MM.1S (cell line): ENCODE measurements at places on chromosomes 3 and 15.

- no peak overlapping the region for H3K4me3 ChIP-seq
- no peaks in the 10 kb centered on the region for H3K4me1 ChIP-seq
- DNase-seq, result peak; percentile 2
- H3K36me3 ChIP-seq, result no peaks in the 10 kb centered on the region
- no peak overlapping the region for H3K27ac ChIP-seq
These were observed 96.3 kb upstream of the DLG1 start for GRCh38 chr3:197394464-197395321.

DNA sequence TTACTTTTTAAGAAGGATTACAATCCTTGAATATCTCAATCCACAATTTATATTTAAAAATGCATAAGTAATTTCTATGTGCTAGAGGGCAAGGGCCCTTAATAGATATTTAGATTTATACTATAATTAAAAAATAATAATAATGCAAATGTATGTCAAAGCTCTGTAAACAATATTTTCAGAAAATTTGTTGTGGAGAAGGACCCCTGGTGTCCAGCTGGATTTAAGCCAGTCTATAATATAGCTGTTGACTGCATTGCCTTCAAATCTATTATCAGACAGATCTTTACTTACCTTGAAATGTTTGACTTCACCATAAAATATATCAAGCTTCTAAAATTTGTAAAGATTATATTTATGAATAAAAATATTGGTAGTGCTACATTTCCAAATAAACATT, 65.6 kb downstream of the ZBTB20 start:
- no peak overlapping the region for H3K27ac ChIP-seq
- no peaks in the 10 kb centered on the region for H3K27me3 ChIP-seq
- no peak for DNase-seq
- no peaks in the 10 kb centered on the region for H3K36me3 ChIP-seq
- peaks cover 11% of the 10 kb centered on the region for H3K4me1 ChIP-seq
- H3K4me3 ChIP-seq, result no peak overlapping the region

- H3K36me3 ChIP-seq, result no peaks in the 10 kb centered on the region
- H3K27ac ChIP-seq, result peak overlapping the region; percentile 3; the same call in 1 of the 2 replicates
These were observed 975.3 kb upstream of the GBE1 start for GRCh38 chr3:82736696-82737277.

DNA sequence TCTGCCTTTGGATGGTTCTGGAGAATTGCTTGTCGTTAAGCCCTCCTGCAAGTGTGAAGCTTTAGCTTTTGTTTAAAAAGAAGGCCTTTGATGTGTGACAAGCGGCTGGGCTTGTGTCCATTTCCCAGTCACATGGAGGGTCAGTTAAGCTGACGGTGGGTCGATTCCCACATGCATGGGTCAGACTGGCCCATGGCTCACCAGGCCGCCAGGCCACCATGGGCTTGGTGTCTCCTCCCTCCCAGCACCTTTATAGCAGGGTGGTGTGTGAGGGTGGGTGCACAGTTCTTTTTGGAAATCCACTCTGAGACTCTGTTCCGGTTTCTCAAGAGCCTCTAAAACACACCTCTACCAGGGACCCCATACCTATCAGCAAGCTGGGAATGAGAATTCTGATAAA, 67.2 kb downstream of the SCN5A start:
- H3K4me3 ChIP-seq, result no peak overlapping the region
- no peaks in the 10 kb centered on the region for H3K4me1 ChIP-seq
- DNase-seq, result no peak
- no peaks in the 10 kb centered on the region for H3K27me3 ChIP-seq

DNA sequence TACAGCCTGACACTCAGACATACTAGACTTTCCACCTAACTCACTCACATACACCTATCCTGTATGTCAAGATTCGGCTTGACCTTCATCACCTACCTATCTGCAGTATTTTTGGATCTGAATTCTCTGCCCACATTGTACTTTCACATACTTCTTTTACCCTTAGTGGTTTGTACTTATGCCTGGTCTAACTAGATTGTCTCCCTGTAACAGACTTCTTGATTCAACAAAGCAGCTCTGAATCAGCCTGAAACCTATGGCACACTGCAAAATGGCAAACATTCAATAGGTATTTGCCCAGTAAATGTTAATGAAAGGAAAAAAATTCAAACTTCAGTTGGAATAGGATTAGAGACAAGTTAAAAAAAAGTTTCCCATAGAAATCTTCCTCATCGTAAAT, 106.5 kb downstream of the UBE3A start:
- H3K36me3 ChIP-seq, result no peaks in the 10 kb centered on the region; the same call in 1 of the 2 replicates
- H3K27ac ChIP-seq, result no peak overlapping the region
- no peaks in the 10 kb centered on the region for H3K4me1 ChIP-seq
- no peak overlapping the region for H3K4me3 ChIP-seq
- DNase-seq, result no peak
- H3K27me3 ChIP-seq, result no peaks in the 10 kb centered on the region

DNA sequence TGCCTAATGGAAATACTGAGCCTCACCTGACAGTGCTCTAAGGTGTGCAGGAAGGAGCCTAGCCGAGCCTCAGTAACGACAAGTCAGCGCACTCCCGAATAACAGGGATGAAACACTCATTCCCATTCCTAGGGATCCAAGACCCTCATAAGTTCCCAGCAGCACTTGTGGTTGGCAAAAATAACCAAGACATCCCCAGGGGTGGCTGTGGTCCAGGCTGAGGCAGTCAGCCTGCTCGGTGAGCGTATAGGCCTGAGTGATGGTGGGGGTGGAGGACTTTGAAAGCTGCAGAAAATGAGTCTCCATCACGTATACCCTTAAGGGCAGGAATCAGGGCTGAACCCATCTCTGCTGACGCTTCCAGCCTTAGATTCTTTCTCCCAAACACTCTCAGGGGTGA, 120.1 kb downstream of the SMAD6 start:
- H3K27ac ChIP-seq, result no peak overlapping the region
- H3K36me3 ChIP-seq, result no peaks in the 10 kb centered on the region
- no peaks in the 10 kb centered on the region for H3K4me1 ChIP-seq
- H3K4me3 ChIP-seq, result no peak overlapping the region
- no peaks in the 10 kb centered on the region for H3K27me3 ChIP-seq
- no peak for DNase-seq

GRCh38 chr3:47008234-47008796, 28.8 kb downstream of the NBEAL2 start:
- no peaks in the 10 kb centered on the region for H3K36me3 ChIP-seq
- no peak overlapping the region for H3K4me3 ChIP-seq
- no peaks in the 10 kb centered on the region for H3K27me3 ChIP-seq
- no peaks in the 10 kb centered on the region for H3K4me1 ChIP-seq
- no peak overlapping the region for H3K27ac ChIP-seq

DNA sequence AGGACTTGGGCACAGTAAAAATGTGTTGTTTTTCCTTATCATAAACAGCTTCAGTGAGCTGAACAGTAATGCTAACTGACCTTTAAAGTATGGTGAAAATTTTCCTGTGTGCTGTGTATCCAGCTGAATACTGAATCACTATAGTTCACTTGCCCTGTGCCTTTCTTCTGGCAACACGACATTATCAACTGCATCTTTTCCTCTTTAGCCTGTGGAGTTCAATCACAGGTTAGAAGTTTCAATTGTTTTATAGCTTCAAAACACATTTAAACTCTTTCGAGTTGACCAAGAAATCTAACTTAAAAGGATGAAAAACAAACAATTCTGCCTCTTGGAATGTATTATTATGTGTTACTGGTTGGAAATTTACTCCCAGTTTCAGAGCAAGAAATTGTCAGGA, 1120.7 kb upstream of the ALCAM start:
- no peaks in the 10 kb centered on the region for H3K36me3 ChIP-seq
- no peaks in the 10 kb centered on the region for H3K27me3 ChIP-seq
- no peak overlapping the region for H3K27ac ChIP-seq
- H3K4me1 ChIP-seq, result no peaks in the 10 kb centered on the region

DNA sequence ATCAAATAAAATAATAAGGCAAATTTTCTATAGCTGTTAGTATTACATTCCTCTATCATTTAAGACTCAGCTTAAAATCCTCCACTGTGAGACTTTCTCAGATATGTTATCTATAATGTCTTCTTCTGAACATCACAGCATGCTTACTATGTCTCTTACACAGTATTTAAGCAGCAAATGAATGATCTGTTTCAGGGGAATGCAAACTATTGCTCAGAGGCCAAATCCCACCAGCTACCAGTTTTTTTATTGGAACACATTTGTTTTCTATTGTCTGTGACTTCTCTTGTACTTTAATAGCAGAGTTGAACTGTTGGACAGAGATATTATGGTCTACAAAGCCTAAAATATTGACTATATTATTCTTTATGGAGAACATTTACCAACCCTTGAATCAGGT, 59.6 kb downstream of the C3orf38 start:
- no peaks in the 10 kb centered on the region for H3K4me1 ChIP-seq
- no peaks in the 10 kb centered on the region for H3K36me3 ChIP-seq
- no peak overlapping the region for H3K4me3 ChIP-seq
- no peaks in the 10 kb centered on the region for H3K27me3 ChIP-seq

DNA sequence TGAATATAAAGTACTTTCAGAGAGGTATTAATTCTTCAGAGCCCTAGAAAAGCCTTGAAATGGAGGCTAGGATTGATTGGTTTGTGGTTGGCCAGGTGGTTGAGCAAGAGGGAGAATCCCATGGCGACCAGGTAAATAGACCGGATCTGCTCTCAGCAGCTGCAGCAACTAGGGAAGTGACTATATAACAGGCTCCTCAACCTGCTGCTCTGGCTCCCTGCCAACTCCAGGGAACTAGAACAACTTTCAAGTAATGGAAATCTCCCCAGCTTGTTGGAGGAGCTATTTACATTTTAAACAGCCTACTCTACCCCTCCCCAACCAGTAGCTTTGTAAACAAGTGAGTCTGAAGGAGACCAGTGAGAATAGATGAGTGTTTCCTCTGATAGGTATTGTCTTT, 121.8 kb upstream of the CADM2 start:
- H3K27ac ChIP-seq, result no peak overlapping the region
- no peak for DNase-seq
- H3K4me3 ChIP-seq, result no peak overlapping the region

GRCh38 chr3:119973018-119973646, 121.1 kb downstream of the GSK3B start:
- H3K36me3 ChIP-seq, result no peaks in the 10 kb centered on the region; the same call in 1 of the 2 replicates
- no peak overlapping the region for H3K27ac ChIP-seq
- no peak for DNase-seq
- H3K4me3 ChIP-seq, result no peak overlapping the region
- no peaks in the 10 kb centered on the region for H3K4me1 ChIP-seq
- H3K27me3 ChIP-seq, result no peaks in the 10 kb centered on the region

GRCh38 chr3:73379465-73379864, 245.3 kb downstream of the PDZRN3 start:
- H3K4me1 ChIP-seq, result no peaks in the 10 kb centered on the region
- H3K27ac ChIP-seq, result no peak overlapping the region
- no peaks in the 10 kb centered on the region for H3K27me3 ChIP-seq
- H3K36me3 ChIP-seq, result no peaks in the 10 kb centered on the region
- no peak overlapping the region for H3K4me3 ChIP-seq
- no peak for DNase-seq

- H3K27me3 ChIP-seq, result no peaks in the 10 kb centered on the region
- peak; percentile 79 for DNase-seq
- no peaks in the 10 kb centered on the region for H3K36me3 ChIP-seq
- no peaks in the 10 kb centered on the region for H3K4me1 ChIP-seq
- no peak overlapping the region for H3K27ac ChIP-seq
These were observed 71.8 kb downstream of the SYNPR start for GRCh38 chr3:63349583-63350573.

DNA sequence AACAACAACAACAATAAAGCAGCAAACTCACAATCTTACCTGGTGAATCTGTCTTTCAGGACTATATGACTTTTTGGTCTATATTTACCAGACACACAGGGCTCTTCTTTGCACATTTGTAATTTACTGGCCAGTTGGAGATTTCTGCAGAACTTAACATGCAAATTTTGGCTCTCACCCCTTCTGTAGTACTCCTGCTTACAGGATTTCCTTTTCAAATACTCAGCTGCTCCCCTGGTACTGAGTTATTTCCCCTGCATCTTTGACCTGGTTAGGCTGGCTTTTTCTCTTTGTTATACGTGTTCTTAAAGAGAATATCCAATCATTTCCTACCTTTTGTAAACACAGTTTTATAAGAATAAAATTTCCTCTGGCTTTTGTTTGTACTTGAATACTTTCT, 228.0 kb downstream of the MBNL1 start:
- H3K4me3 ChIP-seq, result no peak overlapping the region
- no peaks in the 10 kb centered on the region for H3K27me3 ChIP-seq
- H3K4me1 ChIP-seq, result no peaks in the 10 kb centered on the region
